ENCODE measurements at places on chromosomes 7 and 10. TPM values are rescaled to one million over a fixed set of nuclear protein-coding genes. Genes with fewer than 3 reads are reported as not detected.

The ZNF783 gene
- 25.6 TPM for total RNA-seq

GRCh38 chr10:14569274-14570060, 205.2 kb downstream of the FAM107B start:
- peak; percentile 44 for DNase-seq

DNA sequence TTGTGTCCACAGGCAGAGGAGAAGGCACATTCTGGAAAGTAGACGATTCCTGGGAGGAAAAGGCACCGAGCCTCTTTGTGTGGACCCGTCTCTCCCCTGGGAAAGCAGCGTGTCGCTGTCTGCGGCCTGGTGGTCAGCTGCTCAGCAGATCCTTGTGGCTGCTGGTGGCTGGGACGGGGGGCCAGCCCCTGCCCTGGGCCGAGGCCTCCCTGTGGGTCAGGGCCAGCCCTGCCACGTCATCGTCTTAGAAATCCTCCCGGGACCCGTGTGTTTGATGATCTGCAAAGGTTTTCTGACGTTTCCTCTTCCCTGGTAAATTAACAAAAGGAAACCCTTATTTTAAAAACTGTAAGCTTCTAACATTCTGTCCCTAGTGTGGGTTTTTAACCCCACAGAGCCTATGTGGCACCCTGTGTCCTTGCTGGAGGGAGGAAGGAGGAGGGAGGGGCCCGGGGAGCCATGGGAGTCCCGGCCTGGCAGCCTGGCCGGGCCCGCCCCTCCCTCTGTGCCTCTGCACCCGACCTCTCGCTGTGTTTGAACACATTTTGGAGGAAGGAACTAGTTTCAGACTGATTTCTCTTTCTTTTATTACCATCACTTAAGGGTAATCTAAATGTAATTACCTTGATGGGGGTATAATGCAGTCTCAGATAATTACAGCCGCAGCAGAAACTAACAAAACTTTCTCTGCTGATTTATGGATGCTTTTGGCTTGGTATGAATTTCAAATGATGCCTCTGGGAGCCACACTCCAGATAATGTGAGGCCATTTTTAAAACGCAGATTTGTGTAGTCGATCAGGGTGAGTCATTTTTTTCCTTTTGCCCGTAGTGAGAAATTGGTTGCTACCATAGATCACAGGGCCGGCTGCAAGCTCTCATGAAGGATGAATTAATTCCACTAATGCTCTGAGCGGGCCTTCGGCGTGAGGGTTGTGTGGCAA, 85.5 kb downstream of the NKX6-2 start:
- no peak for DNase-seq

GRCh38 chr7:152969335-152969734, 209.8 kb downstream of the ACTR3B start:
- no peak for DNase-seq

Measured in activated T-helper 1 cell treated with anti-CD3 and anti-CD28 coated beads, Interleukin-12 subunit alpha, Interleukin-12 subunit beta, Interleukin-2, Interleukin-4 antibody, amounts not matched to agents 30 ng/mL and 10 ng/mL and 1 ng/mL, durations not matched to agents 14 hours and 24 hours and 36 hours (primary cell).